ENCODE measurements at places on chromosomes 4 and X. TPM values are rescaled to one million over a fixed set of nuclear protein-coding genes. Genes with fewer than 3 reads are reported as not detected.

The NLRP2B gene
- not detected for total RNA-seq

The USP26 gene
- total RNA-seq = not detected

The HS3ST1 gene
- total RNA-seq = 0.94 TPM

The CLCN4 gene
- 0.39 TPM for total RNA-seq

The CXCL10 gene
- total RNA-seq = 0.30 TPM

The TLR6 gene
- total RNA-seq = 1.9 TPM

The XAGE1B gene
- total RNA-seq = not detected

The NALF2 gene
- 0.08 TPM for total RNA-seq

The CT45A2 gene
- not detected for total RNA-seq

The LSM6 gene
- total RNA-seq = 74.7 TPM

The C4orf54 gene
- not detected for total RNA-seq

The ABCG2 gene
- 3.0 TPM for total RNA-seq

The SLITRK4 gene
- not detected for total RNA-seq

The AMER1 gene
- 2.2 TPM for total RNA-seq

The ZNF157 gene
- total RNA-seq = 0.19 TPM

The TKTL1 gene
- total RNA-seq = not detected

The EFHC2 gene
- total RNA-seq = 0.55 TPM

The PABPC4L gene
- total RNA-seq = 0.42 TPM

The EDNRA gene
- 9.0 TPM for total RNA-seq

The CFAP47 gene
- not detected for total RNA-seq

The CXorf38 gene
- total RNA-seq = 26.2 TPM

The TGIF2LX gene
- total RNA-seq = not detected

The PFKFB1 gene
- not detected for total RNA-seq

The CDS1 gene
- total RNA-seq = 20.6 TPM

The MAGEB2 gene
- total RNA-seq = not detected

The MUC7 gene
- total RNA-seq = not detected

The JCHAIN gene
- total RNA-seq = not detected

Data from hair follicular keratinocyte (primary cell).